Tibial nerve (tissue), 4 donors: ENCODE measurements at places on chromosomes 1 and 21.

DNA sequence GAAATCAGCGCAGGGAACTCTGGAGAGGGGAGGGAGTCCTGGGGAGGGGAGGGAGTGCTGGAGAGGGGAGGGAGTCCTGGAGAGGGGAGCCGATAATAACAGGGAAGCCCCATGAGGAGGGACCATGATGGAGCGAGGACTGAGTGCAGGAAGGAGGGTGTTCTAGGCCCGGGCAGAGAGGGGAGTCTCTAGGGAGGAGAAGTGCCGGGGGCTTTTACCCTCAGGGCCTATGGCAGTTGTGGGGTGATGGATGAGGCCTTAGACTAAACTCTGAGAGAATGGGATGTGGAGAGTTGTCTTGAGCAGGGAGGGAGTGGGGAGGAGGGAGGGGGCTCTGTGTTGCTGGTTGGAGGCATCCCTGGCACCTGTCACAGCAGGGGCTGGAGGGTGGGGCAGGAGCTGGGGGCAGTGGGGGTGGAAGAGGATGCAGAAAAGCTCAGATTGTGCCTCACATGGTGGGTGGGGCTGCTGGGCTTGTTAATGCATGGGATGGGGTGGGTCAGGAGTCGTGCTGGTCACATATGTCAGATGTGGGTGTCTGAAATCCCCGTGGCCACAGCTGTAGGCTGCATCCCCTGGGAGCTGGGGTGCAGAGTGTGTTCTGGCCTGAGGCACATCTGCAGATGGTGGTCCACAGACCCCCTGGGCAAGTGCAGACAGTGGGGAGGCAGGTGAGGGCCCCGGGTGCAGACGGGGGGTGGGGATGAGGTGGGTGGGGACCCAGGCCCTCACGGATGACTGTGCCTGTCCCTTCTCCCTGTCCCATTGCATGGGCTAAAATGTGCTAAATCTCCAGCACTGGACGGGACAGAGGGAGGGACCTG lies 88.4 kb upstream of the COL6A1 start:
- DNase-seq = no peak

DNA sequence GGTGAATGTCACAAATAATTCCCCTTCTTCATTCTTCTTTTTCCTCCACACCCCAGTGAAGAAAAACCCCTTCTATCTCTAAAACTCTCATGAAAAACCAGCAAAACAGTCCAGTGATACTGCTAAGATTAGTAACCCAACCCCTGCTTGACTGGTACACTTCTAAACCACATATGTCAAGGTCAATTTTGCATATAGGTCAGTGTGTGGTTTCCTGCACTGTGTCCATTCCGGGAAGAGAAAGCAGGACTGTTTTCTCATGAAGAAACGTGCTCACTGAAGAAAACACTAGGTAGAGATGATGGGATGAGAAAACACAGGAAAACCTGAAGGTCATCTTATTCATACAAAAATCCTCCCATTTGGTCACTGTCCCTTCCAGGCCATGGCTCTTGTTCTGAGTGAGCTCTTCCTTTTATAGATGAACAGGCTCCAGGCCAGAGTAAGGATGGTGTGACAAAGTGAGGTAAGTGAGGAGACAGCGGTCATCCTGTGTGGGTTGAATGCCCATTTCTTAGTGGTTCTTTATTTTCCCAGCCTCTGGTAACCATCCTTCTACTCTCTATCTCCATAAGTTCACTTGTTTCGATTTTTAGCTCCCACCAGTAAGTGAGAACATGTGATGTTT lies 122.7 kb downstream of the FASLG start:
- no peak for DNase-seq

DNA sequence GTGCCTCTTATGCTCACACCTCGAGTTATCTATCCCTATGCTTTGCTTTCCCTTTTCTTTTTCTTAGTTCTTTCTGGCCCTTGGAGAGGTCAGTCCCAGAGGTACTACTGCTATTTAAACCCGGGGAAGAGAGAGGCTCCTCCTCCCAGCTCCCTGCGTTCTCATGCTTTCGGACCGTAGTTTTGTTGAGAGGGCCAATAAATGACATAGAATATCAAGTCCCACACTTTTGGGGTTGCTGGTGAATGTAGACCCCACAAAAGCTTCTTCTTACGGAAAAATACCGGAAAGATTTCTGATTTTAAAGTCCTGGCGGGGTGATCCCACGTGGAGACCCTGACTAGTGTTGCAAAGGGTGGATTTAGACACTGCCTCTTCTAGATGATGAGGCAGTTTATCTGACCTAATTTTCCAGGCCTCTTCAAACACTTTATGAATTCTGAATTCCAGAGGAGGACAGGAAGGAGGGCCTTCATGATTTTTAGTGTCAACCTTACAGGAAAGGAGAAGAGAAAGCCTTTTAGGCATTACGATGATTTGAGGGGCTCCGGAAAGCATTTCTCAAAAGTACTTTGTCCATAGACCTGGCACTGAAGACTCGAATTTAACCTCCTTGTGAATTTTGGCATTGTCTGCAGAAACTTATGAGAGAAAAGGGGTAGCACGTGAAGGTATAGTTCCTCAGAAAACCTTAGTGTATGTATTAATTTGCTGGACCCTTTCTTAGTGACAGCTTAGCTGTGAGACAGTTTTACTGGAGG lies 694 bp downstream of the TMEM167B start:
- DNase-seq = no peak

DNA sequence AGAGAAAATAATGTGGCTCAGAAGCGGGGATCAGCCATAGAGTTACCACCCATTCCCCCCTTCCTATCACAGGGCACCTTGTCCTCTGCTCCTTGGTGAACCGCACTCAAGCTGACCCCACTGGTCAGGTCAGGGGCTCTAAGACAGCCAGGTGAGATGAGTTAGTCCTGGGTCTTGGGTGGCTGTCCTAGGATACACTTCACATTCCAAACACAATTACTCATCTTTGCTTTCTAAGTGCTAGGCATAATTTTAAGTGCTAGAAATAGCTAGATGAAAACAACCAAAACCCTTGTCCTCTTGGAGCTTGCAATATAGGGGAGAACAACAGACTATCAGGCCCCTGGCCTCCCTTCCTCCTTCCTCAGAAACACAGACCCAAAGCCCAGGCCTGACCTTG lies 7.8 kb upstream of the MUTYH start:
- DNase-seq = no peak

DNA sequence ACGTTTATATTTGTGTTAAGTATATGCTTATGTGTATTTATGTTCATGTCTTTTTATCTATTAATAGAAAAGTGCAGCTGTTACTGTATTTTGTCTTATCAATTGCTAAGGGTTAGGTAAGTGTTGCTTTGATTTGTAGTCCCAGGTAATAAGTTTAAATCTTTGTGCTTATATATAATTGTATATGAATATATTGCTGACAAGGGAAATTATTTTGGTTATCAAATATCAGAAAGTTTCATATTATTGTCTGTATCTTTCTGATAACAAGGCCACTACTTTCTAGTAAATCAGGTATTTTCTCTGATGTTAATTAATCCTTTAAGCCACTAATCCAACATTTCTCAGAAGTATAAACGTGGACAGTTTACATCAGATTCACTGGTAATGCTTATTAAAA lies 21.3 kb downstream of the GPR52 start:
- no peak for DNase-seq
